NCI-H774 (cell line): ENCODE measurements at places on chromosomes 2 and 18.

- no peak for DNase-seq
Observed at GRCh38 chr2:219752726-219753125, 125.3 kb downstream of the SLC4A3 start.

GRCh38 chr18:44625386-44625785 is 55.3 kb upstream of the SETBP1 start:
- DNase-seq, result no peak

DNA sequence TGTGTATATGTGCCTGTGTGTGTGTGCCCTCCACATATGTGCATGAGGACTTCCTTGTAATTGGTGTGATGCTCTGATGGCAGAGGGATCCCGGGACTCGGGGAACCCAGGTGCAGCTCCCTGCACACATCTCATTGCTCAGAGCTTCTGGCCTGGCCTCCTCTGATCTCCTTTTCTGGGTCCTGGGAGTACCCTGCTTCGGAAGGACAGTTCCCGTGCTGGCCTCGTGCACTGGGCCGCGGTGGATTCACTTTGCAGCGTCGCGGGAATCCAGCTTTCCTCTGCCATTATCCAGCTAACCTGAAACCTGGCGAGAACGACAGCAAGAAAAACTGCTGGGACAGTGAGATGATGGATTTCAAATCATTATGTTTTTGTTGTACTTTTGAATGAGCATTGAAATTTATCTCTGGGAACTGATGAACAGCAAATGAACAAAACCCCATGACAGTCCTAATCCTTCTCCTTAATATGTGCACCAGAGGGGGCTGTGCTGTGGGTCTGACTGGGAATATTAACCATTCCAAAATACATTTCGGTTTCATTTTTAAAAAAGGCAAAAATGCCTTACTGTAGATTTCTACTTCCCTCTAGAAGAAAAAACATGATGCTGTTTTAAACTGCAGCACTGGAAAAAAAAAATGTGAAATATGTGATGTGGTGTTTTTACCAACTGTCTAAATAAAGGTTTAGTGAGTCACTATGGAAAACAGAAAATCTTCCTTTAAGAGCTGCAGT is 78.2 kb downstream of the PTGR3 start:
- no peak for DNase-seq

- no peak for DNase-seq
Observed at GRCh38 chr2:58521803-58522554, 280.9 kb upstream of the FANCL start.

- no peak for DNase-seq
Observed at GRCh38 chr18:78571831-78572347, 407.7 kb upstream of the SALL3 start.

DNA sequence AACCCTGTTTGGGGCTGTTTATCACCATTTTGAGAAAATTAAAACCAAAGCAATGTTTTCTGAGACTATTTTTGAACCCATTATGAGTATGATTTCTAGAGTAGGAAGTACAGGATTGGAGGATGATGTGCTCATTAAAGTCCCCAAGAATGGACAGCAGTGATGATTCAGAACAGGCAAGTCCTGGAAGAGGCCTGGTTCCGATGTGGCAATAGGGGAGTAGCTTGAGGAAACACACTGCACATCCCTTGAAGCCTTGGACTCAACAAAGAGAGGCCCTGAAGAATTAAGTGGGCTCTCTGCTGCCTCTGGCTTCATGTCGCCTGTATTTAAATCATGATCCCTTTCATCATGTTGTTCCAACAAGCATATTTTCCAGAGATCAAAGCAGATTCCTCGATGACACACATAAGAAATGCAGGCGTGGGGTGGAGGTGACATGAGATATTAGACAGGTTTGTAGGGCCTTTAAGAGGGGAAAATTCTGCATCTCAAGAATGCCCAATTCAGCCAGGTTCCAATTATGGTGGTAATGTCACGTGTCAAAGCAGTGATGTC is 242.2 kb downstream of the FHOD3 start:
- DNase-seq, result no peak

- no peak for DNase-seq
Observed at GRCh38 chr18:5604778-5605177, 61.0 kb upstream of the EPB41L3 start.

DNA sequence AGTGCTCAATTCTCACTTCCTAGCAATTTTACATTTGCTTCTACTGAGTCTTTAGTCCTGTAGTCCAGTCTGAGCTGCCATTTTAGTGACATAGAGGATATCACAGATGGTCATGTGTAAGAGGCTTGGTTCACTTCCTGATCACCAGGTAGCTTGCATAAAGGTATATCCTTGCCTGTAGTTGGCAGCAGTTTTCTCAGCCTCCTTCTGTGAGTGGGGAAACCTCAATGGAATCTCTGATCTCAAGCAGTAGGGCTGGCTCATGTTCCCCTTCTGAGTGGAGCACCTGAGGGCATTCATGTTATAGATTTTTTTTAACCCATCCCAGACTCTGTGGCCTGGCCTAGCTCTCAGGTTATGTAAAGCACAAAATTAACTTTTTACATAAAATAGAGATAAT is 278.4 kb downstream of the RDH14 start:
- no peak for DNase-seq

DNA sequence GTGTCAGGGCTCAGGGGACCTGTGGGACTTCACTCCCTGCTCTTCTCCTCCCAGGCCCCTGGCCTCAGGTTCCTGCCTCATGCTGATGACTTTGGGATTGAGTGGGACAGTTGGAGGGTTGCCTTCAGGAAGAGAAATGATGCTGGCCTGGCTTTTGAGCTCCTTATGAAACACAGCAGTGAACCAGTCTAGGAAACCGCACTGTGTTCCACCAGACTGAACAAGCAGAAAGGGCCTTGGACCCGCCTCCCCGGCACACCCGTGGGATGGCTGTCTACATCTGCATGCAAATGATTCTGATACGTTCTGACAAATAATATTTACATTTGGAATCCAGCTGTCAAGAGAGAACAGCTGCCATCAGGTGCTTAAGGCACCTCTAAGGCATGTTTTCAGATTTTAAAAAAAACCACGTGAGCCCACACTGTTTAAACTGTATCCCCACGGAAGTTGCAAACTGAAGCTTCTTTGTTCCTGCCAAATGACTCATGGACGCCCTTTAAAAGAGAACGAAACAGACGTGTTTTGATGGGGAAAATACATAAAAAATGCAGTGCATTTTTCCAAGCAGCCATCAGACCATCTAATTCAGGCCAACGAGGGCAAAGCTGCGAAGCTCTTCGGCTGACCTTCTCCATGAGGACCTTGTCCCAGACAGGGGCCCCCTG is 27.6 kb upstream of the ASAP2 start:
- DNase-seq, result peak; percentile 73

DNA sequence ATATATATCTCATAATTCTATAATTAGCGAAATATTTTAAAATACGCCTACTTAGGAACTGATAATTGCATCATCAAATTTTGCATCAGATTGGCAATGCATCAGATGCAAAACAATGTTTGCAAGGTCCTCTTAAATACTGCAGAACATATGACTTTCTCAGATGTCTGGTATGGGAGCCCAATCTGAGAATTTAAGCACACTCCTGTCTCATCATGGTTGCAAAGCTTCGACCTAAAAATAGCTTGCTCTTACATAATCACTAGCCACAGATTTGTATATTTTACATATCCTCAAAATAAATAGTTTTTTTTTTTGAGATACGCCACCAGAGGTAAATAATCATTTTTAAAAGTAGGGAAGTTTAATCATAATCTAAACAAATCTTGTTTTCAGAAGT is 123.2 kb downstream of the CABYR start:
- DNase-seq, result no peak

DNA sequence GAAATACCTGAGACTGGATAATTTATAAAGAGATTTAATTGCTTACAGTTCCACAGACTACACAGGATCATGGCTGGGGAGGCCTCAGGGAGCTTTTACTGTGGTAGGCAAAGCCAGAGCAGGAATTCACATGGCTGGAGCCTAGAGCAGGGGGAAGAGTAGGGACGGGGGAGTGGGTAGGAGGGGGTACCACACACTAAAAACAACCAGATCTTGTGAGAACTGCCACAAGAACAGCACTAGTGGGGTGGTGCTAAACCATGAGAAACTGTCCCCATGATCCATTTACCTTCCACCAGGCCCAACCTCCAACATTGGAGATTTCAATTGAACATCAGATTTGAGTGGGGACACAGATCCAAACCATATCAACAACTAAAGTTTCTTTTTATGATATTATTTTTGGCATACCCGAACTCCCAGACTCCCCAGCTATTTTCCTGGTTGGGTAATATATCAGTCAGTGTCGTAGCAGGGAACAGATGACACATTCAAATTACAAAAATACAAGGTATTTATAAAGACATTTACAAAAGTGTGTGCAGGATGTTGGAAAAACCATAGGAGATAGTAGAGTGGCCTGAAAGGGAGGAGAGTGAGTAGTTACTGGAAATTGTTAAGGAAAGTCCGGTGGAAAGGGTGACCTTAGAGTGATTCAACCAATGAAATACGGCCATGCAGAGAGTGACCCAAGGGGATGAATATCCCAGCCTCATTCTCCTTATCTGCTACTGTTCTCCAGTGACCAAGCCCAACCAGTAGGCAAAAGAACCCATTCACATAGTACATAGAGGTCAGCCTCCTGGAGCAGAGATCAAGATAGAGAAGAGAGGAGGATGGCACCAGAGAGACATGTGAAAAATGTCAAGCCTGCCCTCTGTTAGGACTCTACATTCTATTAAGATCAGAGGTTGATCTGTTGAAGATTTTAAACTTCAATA is 8.8 kb downstream of the RPL37A start:
- DNase-seq, result no peak

DNA sequence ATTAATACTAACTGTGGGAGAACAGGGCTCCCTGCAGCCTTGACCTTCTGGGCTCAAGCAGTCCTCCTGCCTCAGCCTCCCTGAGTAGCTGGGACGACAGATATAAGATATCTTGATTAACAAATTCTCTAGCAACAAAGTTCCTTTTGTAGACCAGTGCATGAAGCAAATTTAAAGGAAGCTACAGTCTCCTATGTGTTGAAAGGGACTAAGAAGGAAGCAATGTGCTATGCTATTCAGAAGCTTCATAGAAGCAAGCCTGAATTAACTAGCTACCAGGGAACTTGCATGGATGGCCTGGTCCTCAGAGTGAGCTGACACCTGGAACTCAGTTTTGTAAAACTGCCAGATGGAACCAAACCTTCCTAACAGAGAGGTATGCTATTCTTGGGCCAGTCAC is 33.2 kb downstream of the RAPH1 start:
- DNase-seq, result no peak

GRCh38 chr18:44079606-44080005 is 601.1 kb upstream of the SETBP1 start:
- DNase-seq, result no peak

- DNase-seq, result no peak
Observed at GRCh38 chr2:12923907-12924610, 207.3 kb downstream of the TRIB2 start.

DNA sequence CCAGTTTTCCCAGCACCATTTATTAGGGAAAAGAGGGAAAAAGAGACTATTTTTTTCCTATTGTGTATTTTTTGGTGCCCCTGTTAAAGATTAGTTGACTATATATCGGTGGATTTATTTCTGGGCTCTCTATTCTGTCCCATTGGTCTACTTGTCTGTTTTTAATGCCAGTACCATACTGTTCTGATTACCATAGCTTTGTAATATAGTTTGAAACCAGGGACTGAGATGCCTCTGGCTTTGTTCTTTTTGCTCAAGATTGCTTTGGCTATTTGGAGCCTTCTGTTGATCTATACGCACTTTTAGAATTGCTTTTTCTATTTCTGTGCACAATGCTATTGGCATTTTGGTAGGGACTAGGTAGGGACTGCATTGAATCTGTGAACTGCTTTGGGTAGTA is 151.7 kb downstream of the ADCYAP1 start:
- no peak for DNase-seq

DNA sequence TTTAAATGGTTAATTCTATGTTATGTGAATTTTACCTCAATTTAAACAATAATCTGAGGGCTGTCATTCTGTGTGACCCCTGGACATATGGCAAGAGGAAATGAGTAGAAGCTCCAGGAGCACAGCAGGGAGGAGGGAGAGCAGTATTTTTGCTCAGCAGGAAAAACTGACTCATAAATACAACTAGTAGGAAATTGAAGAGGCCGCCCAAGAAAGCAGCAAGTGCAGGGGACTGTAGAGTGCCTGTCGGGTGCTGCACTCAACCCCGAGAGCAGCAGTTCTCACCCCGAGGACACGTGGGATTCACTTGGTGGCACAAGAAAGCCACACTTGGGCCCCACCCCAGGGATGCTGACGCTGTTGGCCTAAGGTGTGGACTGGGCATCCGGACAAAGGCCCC is 60.8 kb downstream of the NPAS2 start:
- no peak for DNase-seq

DNA sequence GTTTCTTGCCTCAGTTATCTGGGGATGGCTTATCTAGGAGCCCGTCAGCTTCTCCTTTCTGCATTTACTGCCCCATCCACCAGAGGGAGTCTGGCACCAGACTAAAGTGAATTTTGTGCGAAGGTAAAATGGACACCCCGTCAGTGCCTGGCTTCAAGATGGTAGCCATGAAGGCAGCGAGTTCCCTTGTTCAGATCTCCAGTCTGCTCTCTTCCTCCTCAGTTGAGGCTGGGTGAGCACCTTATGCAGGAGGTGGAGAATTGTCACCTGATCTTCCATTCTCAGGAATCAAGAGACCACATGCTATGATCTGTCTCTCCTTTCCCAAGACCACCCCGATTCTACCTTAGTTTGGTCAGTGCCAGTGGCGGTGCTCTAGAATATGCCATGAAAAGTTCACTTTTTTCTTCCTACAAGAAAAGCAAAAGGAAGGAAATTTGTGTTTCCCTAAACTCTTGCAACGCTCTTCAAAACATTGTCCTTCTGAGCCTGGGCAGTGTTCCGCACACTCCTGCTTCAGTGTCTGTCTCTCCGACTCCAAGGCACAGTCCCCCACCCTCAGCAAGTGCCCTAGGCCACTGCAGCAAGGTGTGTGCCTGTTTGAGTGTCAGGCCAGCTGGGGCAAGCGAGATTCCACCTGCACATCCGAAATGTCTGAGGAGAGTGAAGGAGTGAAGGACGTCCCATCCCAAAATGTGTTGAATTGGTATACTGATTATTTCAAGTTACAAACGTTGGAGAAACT is 168.6 kb downstream of the SS18 start:
- DNase-seq, result peak; percentile 5

DNA sequence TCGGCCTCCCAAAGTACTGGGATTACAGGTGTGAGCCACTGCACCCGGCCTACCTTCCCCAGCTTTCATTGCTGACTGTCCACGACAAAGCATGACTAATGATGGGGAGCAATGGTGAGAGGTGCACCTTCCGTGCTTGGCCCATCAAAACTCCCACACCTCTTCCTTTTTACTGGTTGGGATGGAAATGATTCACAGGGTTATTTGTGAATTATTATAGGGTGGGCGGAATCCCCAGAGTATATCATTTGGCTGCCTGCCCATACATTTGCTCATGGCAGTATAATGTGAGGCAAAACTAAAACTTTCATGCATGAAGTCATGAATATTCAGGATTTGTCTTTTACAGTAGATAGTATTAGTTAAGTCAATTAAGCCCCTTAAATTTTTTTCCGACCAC is 334.2 kb upstream of the NETO1 start:
- no peak for DNase-seq

GRCh38 chr2:64678771-64679590 is 25.3 kb upstream of the SERTAD2 start:
- no peak for DNase-seq

- no peak for DNase-seq
Observed at GRCh38 chr2:208222351-208222750, 32.5 kb downstream of the IDH1 start.
